ENCODE measurements at places on chromosomes 7 and 10. TPM values are rescaled to one million over a fixed set of nuclear protein-coding genes. Genes with fewer than 3 reads are reported as not detected.
A peak's percentile ranks its signal among the peaks of the same experiment; 100 is the strongest.

The MYH16 gene
- not detected for total RNA-seq

The LFNG gene
- total RNA-seq: 19.0 TPM

The LDB1 gene
- 185 TPM for total RNA-seq

The ARHGAP22 gene
- 2.9 TPM for total RNA-seq

The RNF148 gene
- 0.18 TPM for total RNA-seq

The CTAGE8 gene
- 6.4 TPM for total RNA-seq

GRCh38 chr10:49174261-49174925, 13.8 kb downstream of the TMEM273 start:
- no peak for DNase-seq

DNA sequence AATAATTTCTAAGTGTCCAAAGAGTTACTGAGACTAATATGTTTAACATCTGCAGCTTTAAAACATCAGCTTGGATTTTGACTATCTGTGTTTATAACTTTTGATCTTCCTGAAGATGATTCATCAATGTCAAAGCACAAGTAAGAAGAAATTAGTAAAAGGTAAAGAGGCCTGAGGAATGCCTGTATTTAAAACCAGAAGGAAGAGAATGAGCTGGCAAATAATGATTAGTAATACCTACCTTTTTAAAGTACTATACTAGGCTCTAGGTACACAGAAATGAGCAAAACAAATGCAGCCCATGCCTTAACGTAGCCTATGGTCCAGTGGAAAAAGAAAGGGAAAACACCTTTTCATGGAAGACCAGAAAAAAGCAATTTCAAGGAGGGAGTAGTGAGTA, 158.0 kb downstream of the KCND2 start:
- no peak for DNase-seq

GRCh38 chr10:46290101-46290886, 3.5 kb downstream of the ANTXRL start:
- no peak for DNase-seq

DNA sequence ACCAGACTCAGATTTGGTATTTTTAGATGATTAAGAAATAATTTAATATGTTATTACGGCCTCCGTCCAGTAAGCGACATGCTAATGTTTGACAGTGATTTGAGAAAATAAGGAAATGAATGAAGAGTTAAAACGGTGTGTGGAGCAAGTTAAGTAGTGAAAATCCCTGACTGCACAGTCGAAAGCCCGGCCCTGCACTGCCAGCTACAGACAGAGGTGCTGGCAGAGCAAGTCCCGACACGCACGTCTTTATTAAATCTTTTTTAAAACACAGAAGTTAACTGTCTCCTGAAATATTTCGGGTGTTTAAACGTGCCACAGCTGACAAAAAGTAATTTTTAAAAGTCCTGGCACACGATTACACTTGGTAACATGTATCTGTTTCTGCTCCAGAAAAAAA, 293.4 kb upstream of the RNF32 start:
- DNase-seq: no peak

GRCh38 chr10:132539894-132540293, 2.3 kb downstream of the INPP5A start:
- DNase-seq: no peak

GRCh38 chr7:156764016-156764669, 123.6 kb downstream of the RNF32 start:
- DNase-seq: peak; percentile 22

DNA sequence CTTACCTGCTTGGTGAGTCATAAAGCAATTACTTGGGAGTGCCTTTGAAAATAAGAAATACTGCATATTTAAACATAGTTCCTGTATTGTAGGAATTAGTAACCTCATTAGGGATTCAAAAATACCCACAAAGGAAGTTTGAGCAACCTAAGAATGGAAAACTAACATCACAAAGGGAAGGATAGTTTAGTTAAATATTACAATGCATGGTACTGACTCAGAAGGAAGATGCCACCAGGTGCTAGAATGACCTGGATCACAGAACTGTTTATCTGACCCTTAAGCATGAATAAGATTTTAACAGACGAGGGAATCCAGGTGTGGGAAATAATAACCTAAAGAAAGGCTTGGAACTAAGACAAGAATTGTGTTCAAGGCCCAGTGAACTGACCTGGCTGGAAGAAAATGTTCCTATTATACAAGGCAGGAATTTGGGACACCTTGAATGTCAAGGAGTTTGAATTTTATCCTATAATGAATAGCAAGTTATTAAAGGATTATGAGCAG, 106.4 kb downstream of the GSAP start:
- DNase-seq: no peak

- no peak for DNase-seq
These were observed 289.5 kb downstream of the KCNMA1 start for GRCh38 chr10:77348082-77348481.

GRCh38 chr7:141590666-141591065, 39.5 kb downstream of the AGK start:
- no peak for DNase-seq

GRCh38 chr7:24715661-24716479, 41.4 kb downstream of the GSDME start:
- no peak for DNase-seq
